Right lung (tissue), 10 donors: ENCODE measurements at places on chromosomes 6 and 20. TPM values are rescaled to one million over a fixed set of nuclear protein-coding genes. Genes with fewer than 3 reads are reported as not detected.

The SIRPG gene
- polyA plus RNA-seq, result not detected

The ZNF292 gene
- 61.6 TPM for polyA plus RNA-seq

The MYB gene
- 5.5 TPM for polyA plus RNA-seq

The MAPK13 gene
- 14.1 TPM for polyA plus RNA-seq

The LRRN4 gene
- polyA plus RNA-seq, result 1.6 TPM

The ZNF391 gene
- 20.4 TPM for polyA plus RNA-seq

The B3GALT4 gene
- polyA plus RNA-seq, result 3.3 TPM

The ECT2L gene
- polyA plus RNA-seq, result 2.1 TPM

The FUCA2 gene
- polyA plus RNA-seq, result 38.6 TPM

The ACTR5 gene
- 11.3 TPM for polyA plus RNA-seq

The SIRPB1 gene
- polyA plus RNA-seq, result 0.45 TPM

DNA sequence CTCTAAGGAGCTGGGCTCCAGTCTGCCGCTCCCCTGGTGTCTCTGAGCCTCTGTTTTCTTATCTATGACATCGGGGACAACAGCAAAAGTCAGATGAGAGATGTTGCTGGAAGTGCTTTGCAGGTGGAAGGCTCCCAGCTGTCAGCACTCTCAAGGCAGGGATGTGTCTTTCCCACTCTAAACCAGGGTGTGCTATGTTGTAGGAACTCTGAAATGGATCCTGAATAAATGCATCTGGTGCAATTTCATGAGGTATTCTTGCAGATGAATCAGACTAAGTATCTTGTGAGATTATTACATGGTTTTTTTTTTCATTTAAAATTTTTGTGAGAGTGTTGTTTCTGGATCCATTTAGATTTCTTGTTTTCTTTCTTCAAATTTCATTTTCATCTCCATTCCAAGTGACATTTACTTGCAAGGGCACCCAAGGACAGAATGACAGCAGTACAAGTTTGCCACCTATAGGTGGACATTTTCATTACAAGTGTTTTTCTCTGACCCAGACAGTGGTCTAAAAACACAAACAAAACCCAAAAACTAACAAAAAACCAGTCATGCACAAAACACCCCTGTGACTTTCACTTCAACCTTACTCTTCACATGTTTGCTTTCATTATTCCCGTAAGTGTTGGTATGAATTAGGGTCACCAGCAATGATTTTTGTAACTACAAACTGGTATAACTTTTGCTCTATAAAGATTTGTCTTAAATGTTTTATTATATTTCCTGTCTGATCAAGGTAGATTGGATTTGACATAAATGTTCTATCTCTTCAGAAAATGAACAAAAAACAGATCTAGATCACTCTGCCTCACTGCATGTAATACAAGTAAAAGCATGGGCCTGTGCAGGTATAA lies 14.7 kb upstream of the SIM1 start:
- no peak for DNase-seq

GRCh38 chr6:120237221-120237620 lies 887.7 kb upstream of the MAN1A1 start:
- no peak for DNase-seq

DNA sequence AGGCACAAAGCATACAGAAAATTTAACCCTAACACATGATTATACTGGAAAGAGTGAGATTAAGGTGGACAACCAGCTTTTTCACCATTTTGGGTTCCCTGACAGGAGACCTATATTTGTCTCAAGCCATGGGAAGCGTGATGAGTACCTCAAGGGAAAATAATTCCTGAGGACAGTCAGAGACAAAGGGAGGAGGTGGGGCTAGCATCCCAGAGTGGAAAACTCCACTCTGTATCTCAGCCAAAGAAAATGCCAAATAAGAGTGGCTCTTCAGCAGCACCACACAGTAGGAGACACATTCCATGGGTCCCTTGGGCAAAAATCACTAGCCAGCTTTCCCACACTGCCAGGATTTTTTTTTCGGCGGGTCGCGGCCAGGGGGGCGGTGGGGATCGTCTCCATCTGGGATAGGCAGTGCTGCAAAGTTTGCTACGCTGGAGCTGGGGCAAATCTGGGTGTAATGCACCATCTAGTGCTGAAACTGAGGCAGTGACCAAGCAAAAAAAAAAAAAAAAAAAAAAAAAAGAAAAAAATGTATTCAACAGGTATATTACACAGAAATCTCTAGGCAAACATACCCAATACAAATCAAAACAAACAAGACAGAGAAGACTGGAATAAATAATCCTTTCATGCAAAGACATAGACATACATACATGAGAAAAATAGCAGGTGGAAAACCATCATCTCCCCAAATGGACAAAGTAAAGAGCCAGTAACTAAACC lies 77.3 kb upstream of the SLC35F1 start:
- no peak for DNase-seq

DNA sequence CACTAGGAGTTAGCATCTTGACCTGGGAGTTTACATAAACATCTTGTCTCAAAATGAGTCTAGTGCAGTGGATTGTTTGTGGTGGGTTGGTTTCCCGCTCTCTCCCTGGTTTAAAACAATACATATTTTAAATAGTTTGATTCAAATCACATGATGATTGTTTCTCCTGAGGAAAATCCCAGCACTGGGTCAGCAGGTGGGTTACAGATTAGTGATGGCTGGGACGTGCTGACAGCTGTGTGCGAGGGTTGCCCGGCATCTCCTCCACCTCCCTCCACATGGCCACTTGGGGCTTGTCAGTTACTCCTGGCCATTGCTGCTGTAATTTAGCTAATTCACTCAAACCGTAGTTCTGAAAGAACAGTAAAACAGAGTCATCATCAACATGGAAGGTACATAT lies 306.4 kb upstream of the CITED2 start:
- DNase-seq, result no peak

GRCh38 chr6:167501831-167502385 lies 177.0 kb downstream of the TTLL2 start:
- no peak for DNase-seq

GRCh38 chr6:22471132-22471690 lies 98.2 kb upstream of the HDGFL1 start:
- peak; percentile 71 for DNase-seq

DNA sequence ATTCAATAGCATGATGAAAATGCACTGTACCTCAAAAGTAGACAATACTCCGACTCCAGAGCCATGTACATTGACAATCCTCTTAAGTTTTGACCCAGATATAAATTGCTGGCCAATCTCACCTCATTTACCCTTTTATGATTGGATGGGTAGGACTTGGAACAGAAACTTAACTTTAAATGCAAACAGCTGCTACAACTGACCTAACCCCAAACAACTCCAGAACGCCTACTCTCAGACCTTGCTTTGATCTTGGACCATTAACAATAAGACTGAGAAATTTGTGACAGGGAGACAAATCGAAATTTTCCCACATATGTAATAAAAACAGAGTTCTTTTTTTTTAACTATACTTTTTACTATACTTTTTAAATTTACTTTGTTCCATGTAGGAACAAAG lies 200.5 kb upstream of the MCHR2 start:
- no peak for DNase-seq

GRCh38 chr6:49772285-49772684 lies 14.8 kb downstream of the PGK2 start:
- DNase-seq, result no peak

GRCh38 chr6:2753110-2753489 lies 2.4 kb upstream of the MYLK4 start:
- no peak for DNase-seq

GRCh38 chr6:50390416-50390815 lies 322.9 kb upstream of the TFAP2D start:
- DNase-seq, result no peak

- DNase-seq, result peak; percentile 61
These were observed 176.2 kb downstream of the KIF16B start for GRCh38 chr20:16397086-16397485.

DNA sequence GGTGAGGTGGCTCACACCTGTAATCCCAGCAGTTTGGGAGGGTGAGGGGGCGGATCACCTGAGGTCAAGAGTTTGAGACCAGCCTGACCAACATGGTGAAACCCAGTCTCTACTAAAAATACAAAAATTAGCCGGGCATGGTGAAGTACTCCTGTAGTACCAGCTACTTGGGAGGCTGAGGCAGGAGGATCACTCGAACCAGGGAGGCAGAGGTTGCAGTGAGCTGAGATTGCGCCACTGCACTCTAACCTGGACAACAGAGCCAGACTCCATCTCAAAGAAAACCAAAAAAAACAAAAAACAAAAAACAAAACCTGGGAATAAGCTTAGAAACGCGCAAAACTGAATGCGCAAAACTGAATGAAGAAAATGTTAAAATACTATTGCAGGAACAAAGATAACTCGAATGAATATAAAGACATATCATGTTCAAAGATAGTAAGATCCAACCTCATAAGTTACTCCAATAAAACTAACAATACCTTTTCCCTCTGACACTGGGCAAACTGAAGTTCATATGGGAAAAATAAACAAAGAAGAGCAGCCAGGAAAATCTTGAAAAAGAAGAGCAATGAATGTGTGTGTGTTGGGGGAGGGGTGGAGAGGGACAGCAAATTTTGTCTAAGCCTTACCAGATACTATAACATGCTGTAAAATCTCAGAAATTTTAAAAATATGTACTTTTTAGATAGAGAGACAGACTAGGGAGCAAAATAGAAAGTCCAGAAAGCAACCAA lies 101.0 kb upstream of the BEND3 start:
- DNase-seq, result no peak

DNA sequence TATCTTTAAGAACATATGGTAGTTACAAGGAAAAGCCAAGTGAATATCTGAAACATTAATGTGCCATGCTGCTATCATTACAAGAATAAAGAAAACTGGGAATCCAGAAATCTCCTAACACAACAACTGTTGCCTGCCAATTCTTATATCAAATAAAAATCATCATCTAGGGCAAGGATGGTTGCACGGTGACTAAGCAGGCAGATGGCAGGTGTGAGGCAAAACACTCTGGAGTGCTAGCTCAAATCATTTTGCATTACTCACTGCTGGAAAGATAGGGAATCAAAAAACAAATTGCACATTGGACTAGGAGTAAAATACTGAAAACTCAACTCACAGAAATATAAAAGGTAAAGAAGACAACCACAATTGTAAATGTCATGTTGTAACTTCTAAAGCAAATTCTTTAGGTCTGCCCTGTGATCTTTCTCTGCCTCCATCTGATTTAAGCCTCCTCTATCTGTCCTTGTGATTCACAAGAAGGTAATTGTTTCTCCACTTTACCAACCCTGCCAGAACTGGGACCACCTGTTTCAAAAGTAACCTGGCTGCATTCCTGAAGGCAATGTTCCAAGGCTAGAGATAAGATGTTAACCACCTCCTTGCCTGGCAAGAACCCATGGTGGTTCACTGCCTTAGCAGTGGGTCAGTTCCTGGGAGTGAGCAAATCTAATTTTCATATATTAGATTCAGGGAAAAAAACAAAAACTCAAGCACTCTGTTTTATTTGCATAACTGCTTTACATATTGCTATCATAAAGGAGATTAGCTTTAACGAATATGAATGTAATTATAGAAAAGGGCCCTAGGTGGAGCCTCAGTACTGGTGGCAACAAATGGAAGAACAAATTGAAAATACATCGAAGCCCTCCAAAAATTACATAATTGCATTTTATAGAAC lies 33.1 kb upstream of the LCA5 start:
- DNase-seq, result peak; percentile 71

DNA sequence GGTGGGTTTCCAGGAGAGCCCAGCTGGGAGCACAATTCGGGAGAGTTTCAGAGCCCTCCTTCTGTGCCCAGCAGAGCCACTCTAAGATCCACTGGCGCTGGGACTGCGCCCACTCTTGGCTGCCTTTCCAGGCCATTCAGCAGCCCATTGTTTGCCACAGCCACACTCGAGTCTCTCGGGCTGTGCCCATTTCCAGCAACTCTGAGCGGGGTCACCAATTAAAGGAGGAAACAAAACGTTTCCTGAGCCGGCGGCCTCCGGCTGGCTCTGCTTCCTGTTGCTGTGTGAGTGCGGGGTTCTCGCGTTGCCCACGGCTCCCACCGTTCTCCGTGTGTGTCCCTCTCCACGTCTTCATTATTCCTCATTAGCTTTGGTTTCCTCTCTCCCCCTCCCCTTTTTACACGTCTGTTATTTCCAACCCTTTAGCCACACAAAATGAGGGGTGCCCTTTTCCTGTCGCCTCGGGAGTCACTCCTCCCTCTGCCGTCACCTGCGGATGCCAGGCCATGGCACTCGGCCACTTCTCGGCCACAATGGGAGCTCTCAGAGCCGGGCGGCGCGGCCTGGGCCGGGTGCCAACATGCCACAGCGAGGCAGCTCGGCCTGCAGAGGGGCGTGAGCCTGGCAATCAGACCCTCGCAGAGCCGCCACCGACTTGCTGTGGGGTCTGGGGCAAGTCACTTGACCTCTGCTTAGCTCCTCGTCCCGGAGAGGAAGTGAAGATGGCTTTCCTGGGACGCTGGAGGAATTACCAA lies 94.3 kb upstream of the NKX2-2 start:
- no peak for DNase-seq

- no peak for DNase-seq
These were observed 5.6 kb upstream of the VNN2 start for GRCh38 chr6:132763269-132763668.

GRCh38 chr6:154565331-154565730 lies 54.8 kb upstream of the CNKSR3 start:
- no peak for DNase-seq

GRCh38 chr20:36093804-36094145 lies 60.8 kb upstream of the EPB41L1 start:
- no peak for DNase-seq

- peak; percentile 48 for DNase-seq
These were observed 310.7 kb downstream of the EYA4 start for GRCh38 chr6:133551847-133552341.

- DNase-seq, result no peak
These were observed 561 bp downstream of the KAT14 start for GRCh38 chr20:18138266-18138582.

DNA sequence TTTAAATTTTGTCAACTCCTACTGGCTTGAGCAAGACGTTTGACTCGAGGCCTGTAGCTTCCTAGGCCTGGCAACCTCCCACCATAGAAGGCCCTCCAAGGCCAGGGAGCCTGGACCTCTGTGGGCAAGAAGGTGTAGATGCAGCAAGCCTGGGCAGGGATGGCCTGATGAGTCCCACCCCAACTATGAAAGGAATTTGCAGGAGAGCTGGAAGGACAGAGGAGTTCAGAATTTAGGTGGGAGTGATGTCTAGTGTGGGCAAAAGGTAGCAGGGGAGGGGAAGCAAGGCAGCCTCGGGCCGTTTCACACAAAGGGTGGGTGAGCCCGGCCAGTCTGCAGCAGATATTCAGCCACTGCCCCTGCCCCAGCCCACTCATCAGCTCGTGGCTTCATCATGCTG lies 245.2 kb downstream of the CDH26 start:
- DNase-seq, result no peak

GRCh38 chr6:3759646-3760232 lies 8.2 kb upstream of the PXDC1 start:
- DNase-seq, result no peak

DNA sequence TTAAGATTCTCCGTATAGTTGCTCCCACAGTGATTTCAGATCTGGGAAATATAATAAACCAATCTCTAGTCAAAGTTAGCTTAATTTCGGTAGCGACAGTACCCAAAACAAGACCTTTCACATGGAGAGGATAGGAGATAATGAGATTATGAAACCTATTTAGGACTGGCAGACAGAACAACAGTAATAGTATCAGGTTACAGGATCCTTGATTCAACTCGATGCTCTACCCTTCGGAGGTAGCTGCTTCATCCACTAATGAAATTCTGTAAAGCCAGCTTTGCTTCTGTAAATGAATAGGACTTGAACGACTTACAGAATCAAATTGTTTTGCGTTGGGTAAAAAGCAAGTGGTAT lies 534 bp upstream of the AKIRIN2 start:
- no peak for DNase-seq

- DNase-seq, result no peak
These were observed 231.5 kb upstream of the SUPT3H start for GRCh38 chr6:45609141-45609638.
